ENCODE measurements at places on chromosomes 12 and 14.

- no peak for DNase-seq
Observed at GRCh38 chr14:29805415-29806123, 122.1 kb downstream of the PRKD1 start.

DNA sequence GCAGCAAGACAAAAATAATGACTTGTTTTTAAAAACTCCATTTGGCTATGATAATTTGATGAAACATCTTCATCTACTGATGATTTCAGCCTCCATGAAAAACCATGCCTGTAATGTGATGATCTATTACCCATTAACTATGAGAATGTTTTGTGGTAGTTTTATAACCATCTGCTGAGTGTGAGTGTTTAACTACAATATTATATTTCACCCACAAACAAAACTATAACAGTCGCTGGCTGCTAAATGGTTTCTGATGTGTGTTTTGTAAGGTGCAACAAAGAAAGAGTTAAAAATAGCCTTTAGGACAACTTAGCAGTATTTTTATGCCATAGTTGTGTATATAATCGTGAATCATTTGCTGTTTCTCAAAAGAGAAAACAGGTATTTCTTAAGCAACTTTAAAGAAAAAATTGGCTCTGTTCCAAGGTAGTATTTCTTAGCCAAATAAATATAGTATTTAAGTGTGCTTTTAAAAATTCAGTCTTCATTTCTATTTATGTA lies 4.9 kb downstream of the PTHLH start:
- no peak for DNase-seq

DNA sequence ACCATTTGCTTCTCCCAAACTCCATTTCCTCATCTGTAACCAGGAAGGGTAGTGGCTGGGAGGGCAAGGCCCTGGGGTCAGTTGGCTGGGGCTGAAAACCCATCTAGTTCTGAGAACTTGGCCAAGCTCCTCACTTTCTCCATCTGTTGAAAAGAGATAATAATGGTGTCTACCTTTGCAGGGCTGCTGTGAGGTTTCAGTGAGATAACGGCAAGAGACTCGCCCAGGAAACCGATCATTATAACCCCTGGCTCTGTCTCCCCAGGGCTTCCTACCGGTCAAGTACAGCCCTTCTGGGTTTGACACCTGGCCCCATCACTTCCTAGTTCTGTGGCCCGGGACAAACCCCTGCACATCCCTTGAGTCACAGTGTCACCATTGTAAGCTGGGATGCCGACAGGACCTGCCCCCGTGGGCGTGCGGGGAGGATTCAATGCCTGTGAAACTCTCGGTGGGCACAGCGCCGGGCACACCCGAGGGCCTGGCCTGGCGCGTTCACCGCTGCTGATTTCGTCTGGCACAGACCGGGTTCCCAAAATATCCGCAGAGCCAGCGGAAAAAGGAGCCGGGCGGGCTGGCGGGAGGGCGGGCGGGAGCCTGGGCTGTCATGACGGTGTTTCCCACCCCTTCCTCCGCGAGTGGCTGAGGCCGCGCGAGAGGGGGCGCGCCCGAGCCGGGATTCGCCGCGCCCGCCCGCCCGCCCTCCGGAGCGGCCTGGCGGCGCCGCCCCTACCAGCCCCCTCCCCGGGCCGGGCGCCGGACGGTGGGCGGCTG lies 4.4 kb downstream of the KMT5A start:
- DNase-seq: peak; percentile 85

DNA sequence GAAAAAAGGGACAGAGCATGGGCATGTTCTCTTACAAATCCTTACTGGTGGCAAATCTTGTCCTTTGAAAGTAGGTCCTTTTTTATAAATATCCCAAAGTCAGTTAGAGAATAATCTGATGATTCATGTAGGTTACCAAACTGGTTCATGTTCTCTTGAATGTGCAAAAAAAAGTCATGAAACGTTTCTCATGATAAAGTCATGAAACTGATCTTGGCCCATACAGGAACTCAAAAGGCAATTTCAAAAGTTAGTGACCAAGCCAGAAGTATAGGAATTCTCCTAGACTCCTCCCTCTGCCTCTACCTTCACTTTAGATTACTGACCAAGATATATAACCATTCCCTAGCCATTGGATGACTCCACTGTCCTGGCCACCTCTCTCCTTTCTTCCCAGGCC lies 27.3 kb upstream of the SPTSSA start:
- DNase-seq: no peak

GRCh38 chr14:73823339-73823885 lies 28.2 kb upstream of the PTGR2 start:
- DNase-seq: no peak

DNA sequence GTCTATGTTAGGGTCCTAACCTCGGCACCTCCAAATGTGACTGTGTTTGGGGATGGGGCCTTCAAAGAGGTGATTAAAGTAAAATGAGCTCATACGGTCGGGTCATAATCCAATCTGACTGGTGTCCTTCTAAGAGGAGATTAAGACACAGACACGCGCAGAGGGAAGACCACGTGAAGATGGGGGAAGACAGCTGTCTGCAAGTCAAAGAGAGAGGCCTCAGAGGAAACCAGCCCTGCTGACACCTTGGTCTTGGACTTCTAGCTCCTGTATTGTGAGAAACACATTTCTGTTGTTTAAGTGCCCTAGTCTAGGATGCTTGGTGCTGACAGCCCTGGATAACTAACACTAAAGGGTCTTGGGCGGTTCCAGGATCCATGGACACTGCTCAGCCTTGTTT lies 109.6 kb downstream of the DICER1 start:
- no peak for DNase-seq

DNA sequence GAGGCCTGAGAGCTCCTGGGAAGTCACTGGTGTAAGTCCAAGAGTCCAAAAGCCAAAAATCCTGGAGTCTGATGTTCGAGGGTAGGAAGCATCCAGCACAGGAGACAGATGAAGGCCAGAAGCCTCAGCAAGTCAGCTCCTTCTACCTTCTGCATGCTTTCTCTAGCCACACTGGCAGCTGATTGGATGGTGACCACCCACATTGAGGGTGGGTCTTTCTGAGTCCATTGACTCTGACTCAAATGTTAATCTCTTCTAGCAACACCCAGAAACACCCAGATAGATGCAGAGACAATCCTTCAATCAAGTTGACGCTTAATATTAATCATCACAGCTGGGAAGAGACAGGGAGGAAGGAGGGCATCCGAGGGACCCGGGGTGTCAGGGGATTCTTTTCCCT lies 305.8 kb downstream of the AACS start:
- DNase-seq: no peak

DNA sequence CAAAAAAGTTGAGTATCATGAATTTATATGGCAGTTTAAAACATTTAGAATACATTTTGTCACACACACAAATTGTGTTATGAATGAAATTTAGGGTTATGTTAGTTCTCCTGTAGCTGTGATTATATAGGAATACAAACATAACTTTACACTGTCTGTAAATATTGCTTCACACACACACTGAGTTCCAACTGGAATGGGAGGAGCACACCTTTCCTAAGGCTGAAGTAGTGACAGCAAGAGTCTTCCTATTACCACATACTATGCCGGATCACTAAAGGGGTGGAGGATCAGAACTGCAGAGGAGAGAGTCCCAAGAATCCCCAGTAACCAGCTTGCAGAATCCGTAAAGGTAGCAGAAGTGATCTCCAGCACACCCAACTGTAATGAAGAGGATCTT lies 63.7 kb downstream of the DNAI7 start:
- DNase-seq: no peak

- no peak for DNase-seq
Observed at GRCh38 chr12:14654842-14655241, 41.6 kb downstream of the GUCY2C start.

GRCh38 chr12:52019113-52019770 lies 12.5 kb downstream of the TAMALIN start:
- DNase-seq: no peak

DNA sequence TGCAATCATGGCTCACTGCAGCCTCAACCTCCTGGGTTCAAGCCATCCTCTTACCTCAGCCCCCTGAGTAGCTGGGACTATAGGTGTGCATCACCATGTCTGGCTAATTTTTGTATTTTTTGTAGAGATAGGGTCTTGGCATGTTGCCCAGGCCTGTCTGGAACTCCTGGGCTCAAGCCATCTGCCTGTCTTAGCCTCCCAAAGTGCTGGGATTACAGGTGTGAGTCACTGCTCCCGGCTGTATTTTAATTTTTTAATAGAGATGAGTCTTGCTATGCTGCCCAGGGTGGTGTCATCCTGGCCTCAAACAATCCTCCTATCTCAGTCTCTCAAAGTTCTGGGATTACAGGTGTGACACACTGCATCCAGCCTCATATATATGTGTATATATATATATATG lies 31.7 kb upstream of the GPRC5A start:
- DNase-seq: no peak

GRCh38 chr12:21971344-21971743 lies 30.1 kb upstream of the ABCC9 start:
- DNase-seq: no peak

All from GM12892 (cell line).